ENCODE measurements at places on chromosomes 1 and 21.

DNA sequence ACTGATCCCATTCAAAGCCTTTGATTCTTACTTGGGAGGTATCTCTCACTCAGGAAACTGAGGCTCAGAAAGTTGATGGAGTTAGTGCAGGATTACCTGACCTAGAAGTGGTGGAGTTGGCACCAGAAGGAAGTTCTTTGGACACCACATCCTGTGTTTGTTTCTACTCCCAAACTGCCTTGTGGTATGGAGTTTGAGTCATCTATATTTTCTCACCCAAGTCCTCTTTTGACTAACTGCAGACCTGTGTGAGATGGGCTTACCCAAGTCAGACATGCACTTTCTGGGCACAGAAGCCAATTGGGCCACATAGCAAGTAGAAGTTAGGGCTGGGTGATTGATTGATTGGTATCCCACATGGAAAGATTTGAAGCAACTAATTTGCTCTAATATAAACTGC lies 36.1 kb downstream of the FGGY start:
- DNase-seq: no peak

- no peak for DNase-seq
Measured at GRCh38 chr1:43383449-43383848, 6.2 kb downstream of the MED8 start.

DNA sequence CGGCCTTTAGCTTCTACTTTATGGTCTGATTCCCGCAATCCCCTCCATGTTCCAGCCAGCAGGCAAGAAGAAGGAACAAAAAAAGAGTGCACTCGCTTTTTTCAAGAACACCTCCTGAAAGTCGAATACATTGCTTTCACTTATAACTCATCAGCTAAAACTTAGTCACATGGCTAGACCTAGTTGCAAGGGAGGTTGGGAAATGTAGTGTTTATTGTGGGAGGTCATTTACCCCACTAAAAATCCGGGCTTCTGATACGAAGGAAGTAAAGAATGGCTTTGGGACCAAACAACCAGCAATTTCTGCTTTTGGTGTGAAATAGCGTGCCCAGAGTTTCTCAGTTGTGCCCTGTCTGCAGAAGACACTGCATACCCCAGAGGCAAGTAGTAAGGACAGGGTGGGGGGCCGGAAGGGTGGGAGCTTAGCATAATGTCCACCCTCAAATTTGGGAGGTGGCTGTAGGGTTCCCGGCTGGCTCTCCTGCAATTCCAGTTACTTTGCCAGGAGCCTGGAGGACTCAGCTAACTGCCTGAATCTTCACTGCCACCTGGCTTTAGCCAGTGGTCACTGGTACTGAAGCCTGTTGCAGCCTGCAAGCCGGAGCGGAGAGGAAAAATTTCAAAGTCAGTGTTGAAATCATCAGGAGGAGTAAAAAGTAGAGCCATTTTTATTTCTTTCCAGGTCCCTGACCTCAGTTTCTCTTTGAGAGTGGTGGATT lies 57.7 kb upstream of the F3 start:
- DNase-seq: no peak

DNA sequence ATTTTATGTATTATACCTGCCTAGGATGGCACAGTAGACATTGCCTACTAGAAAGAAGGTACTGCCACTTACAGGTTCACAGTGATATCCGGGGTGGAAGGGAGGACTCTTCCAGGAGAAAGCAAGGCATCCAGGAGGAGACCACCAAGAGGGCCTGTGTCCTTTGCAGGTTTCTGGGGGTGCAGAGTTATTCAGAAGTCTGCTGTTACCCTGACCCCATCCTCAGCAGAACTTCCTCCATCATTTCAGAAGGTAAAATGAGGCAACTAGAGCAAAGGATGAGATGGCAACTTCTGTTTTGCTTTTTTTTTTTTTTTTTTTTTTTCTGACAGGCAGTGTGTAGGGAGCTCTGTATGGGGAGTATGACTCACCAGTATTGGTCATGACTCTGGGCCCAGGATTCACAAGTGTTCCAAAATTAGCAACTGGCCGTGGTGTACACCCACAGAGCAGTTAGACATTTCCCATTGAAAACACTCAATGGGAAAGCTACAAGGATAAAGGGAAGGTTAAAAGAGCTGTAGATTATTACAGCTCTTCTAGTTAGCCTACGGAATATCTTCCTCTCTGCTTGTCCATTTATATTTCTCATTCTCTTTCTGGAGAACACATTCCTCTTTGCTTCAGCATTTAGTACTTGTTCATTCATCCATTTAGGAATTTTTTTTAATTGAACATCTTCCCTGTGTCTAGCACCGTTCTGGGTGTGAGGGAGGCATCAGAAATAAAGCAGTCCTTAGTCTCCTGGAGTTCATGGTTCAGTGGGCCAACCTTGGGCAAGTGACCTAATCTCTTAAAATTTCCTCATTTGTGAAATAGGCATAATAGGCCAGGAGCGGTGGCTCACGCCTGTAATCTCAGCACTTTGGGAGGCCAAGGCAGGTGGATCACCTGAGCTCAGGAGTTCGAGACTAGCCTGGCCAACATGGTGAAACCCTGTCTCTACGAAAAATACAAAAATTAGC lies 50.5 kb upstream of the PPP2R5A start:
- DNase-seq: no peak

- no peak for DNase-seq
Measured at GRCh38 chr1:33500547-33500946, 28.1 kb downstream of the ZSCAN20 start.

GRCh38 chr1:115506924-115507589 lies 134.7 kb upstream of the VANGL1 start:
- no peak for DNase-seq

GRCh38 chr1:184555665-184556641 lies 169.1 kb downstream of the C1orf21 start:
- DNase-seq: no peak

DNA sequence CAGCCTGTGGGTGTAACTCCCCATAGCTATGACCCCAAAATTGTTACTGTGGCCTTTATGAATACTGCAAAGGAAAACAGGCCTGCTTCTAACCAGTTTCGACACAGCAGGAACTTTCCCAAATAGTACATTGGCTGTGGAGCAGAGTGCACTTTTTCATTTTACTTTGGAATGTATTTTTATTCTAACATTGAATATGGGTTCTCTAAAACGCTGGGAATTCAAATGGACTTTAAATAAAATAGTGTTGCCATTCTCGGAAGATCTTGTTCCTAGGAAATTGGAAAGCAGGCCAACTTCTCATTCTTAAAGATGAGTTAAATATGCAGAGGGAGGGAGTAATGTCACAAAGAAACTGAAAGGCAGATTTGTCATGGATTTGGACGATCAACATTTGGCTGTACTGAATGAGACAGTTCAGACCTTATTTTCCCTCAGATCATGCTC lies 39.6 kb upstream of the ARHGAP29 start:
- no peak for DNase-seq

- no peak for DNase-seq
Measured at GRCh38 chr1:157992031-157992832, 1.2 kb upstream of the KIRREL1 start.

All from suprapubic skin (tissue), 4 donors.